Putamen (tissue), 1 donor: ENCODE measurements at places on chromosomes 3 and 15.

GRCh38 chr3:130737622-130738021 is 9.0 kb downstream of the PIK3R4 start:
- DNase-seq = no peak

- DNase-seq = no peak
Measured at GRCh38 chr15:63860155-63860554, 26.4 kb upstream of the HERC1 start.

DNA sequence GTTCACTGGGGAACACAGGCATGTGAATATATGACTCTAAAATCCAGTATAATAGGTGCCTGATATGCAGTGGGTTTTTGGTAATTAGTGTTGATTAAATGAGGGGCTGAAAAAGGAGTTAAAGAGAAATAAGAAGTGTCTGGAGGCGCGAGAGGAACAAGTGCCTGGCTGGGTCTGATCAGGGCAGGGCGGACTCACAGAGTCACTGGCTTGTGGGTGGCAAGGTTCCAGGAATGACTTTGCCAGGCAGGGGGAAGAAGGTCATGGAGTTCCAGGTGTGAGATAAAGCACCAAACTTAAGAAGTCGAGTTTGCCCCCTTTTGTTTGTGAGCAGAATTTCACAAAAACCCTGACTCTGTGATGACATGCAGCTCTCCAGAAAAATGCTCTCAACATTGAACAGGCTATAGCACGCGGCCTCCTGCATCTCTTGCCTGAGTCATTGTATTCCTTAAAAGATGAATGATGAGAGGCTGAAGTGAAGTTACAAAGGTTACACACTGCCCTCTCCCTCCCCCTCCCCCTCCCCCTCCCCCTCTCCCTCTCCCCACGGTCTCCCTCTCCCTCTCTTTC is 63.0 kb upstream of the LMCD1 start:
- no peak for DNase-seq

DNA sequence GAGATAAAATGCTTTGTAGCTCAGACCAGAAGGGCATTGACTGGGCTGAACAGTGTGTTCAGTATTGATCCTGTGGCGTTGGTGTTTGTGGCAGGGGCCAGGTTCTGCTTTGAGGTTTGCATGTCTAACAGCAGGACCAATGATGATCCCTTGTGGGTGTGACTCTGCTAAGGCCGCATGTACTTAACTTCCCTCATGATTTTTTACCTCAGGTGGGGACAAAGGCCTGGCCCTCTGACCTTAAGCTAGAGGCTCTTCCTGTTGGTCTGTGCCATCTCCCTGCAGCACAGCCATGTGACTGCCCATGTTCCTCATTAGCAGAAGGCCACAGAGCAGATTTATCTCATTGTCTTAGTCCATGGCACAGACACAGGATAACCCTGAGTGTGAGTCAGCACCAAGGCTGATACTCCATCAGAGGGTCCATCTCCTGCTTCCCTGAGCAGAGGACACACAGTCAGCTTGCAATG is 34.3 kb upstream of the BSN start:
- DNase-seq = no peak

- no peak for DNase-seq
Measured at GRCh38 chr15:41836073-41836472, 2.6 kb upstream of the PLA2G4B start.

DNA sequence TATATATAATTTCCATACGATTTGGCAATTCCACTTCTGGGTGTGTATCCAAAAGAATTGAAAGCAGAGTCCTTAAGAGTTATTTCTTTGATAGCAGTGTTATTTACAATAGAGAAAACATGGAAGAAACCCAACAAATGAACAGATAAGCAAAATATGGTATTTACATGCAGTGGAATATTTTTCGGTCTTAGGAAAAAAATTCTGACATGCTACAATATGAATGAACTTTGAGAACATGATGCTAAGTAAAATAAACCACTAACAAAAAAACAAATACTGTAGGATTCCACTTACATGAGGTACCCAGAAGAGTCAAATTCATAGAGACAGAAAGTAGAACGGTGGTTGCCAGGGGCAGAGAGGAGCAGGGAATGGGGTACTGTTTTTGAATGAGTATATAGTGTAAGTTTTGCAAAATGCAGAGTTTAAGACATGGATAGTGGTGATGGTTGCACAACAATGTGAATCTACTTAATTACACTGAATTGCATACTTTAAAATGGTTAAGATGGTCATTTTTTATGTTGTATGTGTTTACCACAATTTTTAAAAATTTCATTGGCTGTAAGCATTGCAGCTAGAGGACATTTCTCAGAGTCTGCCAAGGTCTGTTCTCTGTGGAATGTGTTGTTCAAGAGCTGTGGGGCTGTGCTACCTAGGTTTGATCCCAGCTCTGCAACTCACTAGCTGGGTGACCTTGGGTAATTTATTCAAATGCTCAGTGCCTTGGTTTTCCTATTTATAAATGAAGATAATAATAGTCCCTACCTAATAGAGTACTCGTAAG is 122.1 kb downstream of the MEX3B start:
- no peak for DNase-seq

DNA sequence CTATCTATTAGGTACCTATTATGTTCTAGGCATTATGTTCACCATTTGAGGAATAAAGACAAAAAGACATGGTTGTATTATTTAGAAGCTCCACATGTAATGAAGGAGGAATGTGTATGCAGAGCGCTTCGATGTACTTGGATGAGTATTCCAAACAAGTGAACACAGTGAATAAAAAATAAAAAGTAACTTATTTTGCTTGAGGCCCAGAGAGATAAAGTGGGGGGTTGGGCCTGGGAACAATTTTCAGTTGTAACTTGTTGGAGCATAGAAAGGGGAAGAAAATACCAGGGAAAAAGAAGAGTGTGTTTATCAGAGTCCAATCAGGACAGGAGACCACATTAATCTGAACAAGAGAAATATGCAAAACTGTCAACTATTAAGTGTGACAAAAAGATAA is 445.7 kb upstream of the BCHE start:
- DNase-seq = no peak
